SHP77 (cell line): ENCODE measurements at places on chromosomes 4 and X.

DNA sequence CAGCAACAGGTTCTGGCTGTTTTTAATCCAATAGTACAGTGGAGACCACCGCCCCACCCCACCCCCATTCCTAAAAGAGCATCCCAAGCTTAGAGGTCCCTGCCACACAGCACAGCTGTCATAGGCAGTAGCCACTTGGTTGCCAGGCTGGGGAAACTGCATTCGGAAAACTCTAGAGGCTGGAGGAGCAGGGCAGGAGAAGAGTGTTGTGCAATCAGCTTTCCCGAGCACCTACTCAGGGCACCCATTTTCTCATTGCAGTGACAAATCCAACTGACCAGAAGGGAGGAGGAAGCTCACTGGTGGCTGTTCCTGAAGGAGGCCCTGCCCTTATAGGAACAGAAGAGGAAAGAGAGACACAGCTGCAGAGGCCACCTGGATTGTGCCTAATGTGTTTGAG lies 1.1 kb downstream of the CXCL1 start:
- DNase-seq, result peak; percentile 24

- DNase-seq, result no peak
Measured at GRCh38 chrX:39331082-39331704, 529.9 kb downstream of the MID1IP1 start.

- no peak for DNase-seq
Measured at GRCh38 chrX:40158036-40158706, 60.4 kb upstream of the BCOR start.

- no peak for DNase-seq
Measured at GRCh38 chrX:41689711-41690110, 938 bp downstream of the GPR34 start.

GRCh38 chr4:112270051-112270450 lies 15.7 kb downstream of the TIFA start:
- DNase-seq, result no peak

- DNase-seq, result no peak
Measured at GRCh38 chrX:132676561-132677186, 187.8 kb upstream of the MBNL3 start.
